GM06990 (cell line): ENCODE measurements at places on chromosomes 13 and 19.

GRCh38 chr13:24671386-24672113 lies 8.7 kb upstream of the ATP12A start:
- DNase-seq: no peak

- no peak for DNase-seq
These were observed 59.4 kb upstream of the WASF3 start for GRCh38 chr13:26497968-26498511.

GRCh38 chr19:14370940-14371280 lies 10.3 kb upstream of the ADGRE5 start:
- no peak for DNase-seq

GRCh38 chr19:46015687-46016425 lies 7.0 kb downstream of the PGLYRP1 start:
- peak; percentile 34 for DNase-seq

DNA sequence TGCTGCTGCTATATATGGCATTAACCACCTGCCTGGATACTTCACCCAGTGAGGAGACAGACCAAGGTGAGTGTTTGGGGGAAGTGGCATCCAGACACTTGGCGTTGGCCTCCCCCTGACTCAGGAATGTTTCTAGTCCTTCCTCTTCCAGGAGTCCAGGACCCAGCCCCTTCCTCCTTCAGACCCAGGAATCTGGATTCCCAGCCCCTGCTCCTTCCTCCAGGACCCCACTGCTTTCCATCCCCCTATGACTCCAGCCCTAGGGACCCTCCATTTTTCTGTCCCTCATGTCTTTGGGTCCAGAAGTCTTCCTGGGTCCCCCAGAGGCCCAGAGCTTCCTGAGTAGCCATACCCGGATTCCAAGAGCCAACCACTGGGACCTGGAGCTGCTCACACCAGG lies 2.1 kb downstream of the PRRG2 start:
- DNase-seq: no peak
